CD4-positive, alpha-beta memory T cell (primary cell): ENCODE measurements at places on chromosomes 3 and 15. TPM values are rescaled to one million over a fixed set of nuclear protein-coding genes. Genes with fewer than 3 reads are reported as not detected.

Gene GRIP2
- total RNA-seq, result not detected

Gene FMN1
- 0.67 TPM for total RNA-seq

Gene SUCNR1
- total RNA-seq, result 0.14 TPM

Gene GPR156
- not detected for total RNA-seq

Gene MYL3
- total RNA-seq, result not detected

- no peaks in the 10 kb centered on the region for H3K27me3 ChIP-seq
- H3K36me3 ChIP-seq, result no peaks in the 10 kb centered on the region
- peaks cover 22% of the 10 kb centered on the region for H3K4me1 ChIP-seq
- H3K27ac ChIP-seq, result no peak overlapping the region
- H3K4me3 ChIP-seq, result no peak overlapping the region
- DNase-seq, result no peak
These were observed 26.8 kb upstream of the PPP4R2 start for GRCh38 chr3:72969766-72970165.

- H3K4me1 ChIP-seq, result no peaks in the 10 kb centered on the region
- H3K27ac ChIP-seq, result no peak overlapping the region
- no peak overlapping the region for H3K4me3 ChIP-seq
- H3K36me3 ChIP-seq, result no peaks in the 10 kb centered on the region
These were observed 53.1 kb upstream of the ARNT2 start for GRCh38 chr15:80350941-80351610.

- no peak for DNase-seq
- peaks cover 8% of the 10 kb centered on the region for H3K27me3 ChIP-seq
- H3K27ac ChIP-seq, result no peak overlapping the region
- no peaks in the 10 kb centered on the region for H3K36me3 ChIP-seq
- H3K4me1 ChIP-seq, result peaks cover under 1% of the 10 kb centered on the region
- no peak overlapping the region for H3K4me3 ChIP-seq
These were observed 6.5 kb upstream of the THBS1 start for GRCh38 chr15:39574427-39574826.

DNA sequence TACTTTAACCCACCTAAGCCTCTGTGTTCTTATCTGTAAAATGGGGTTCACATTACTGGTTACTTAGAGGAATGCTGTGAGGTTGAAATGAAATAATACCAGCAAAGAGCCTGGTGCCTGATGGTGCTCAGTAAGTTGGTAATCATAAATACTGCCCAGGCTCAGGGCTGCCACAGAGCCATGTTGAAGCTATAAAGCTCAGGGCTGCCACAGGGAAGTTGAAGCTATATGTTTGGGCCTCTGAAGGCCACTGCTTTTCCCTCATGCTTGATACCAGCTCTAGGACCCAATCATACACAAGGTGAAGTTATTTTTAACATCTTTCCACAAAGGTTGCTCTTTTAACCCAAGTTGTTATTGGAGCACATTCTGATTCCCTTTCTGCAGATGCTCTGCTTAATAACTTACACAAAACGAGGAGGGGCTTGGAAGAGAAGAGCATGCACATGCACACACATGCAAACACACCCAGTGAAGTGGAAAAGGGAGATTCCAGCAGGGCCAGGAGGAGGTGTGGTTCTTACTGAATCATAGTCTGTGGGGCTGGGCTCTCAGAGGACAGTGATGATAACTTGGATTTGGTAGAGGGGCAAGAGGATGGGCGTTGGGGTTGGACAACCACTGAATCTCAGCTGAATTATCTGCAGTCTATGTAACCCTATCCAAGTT is 17.4 kb downstream of the PARP14 start:
- no peaks in the 10 kb centered on the region for H3K27me3 ChIP-seq
- no peak overlapping the region for H3K27ac ChIP-seq
- no peak for DNase-seq
- no peaks in the 10 kb centered on the region for H3K4me1 ChIP-seq

- no peak for DNase-seq
- H3K27me3 ChIP-seq, result peaks cover 3% of the 10 kb centered on the region
- H3K27ac ChIP-seq, result no peak overlapping the region
- H3K4me1 ChIP-seq, result peaks cover 12% of the 10 kb centered on the region
These were observed 58.5 kb upstream of the FAM174B start for GRCh38 chr15:92714077-92714476.

GRCh38 chr15:77632534-77633133 is at the start of gene LINGO1:
Gene LINGO1, minus strand, starts transcription at chr15:77632912. Its CDS starts 597 bp downstream, at chr15:77632315.
- H3K27ac ChIP-seq, result no peak within 1 kb of the TSS
- H3K36me3 ChIP-seq, result no peaks in the 10 kb centered on the region
- DNase-seq, result no peak
- H3K27me3 ChIP-seq, result peaks cover 13% of the 10 kb centered on the region
- no peak within 1 kb of the TSS for H3K4me3 ChIP-seq

DNA sequence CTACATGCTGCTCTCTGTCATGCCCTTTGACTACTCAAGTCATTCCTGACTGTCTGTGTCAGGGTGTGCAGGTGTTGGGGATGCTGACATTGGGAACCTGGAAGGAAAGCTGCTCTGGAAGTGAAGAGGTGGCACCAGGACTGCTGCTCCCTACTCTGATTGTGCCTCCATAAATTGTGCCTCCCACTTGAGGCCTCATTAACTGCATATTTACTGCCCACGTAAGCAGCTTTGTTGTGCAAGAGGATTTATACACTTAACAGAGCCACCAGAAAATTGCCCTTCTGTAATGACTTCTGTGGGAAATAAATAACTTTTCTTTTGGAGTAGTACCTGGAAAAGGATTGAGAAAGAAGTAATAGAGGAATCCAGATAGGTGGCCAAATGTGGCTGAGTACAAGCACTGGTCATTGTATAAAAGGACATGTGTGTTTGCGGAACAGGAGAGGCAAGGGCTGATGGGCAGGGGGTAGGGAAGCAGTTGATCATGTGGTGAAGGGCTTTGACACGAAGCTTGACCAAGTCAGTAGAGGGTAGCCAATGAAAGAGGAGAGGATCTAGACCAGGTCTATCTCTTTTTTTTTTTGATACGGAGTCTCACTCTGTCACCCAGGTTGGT is 24.8 kb downstream of the IL20RB start:
- H3K36me3 ChIP-seq, result no peaks in the 10 kb centered on the region
- H3K27me3 ChIP-seq, result no peaks in the 10 kb centered on the region
- H3K27ac ChIP-seq, result no peak overlapping the region

DNA sequence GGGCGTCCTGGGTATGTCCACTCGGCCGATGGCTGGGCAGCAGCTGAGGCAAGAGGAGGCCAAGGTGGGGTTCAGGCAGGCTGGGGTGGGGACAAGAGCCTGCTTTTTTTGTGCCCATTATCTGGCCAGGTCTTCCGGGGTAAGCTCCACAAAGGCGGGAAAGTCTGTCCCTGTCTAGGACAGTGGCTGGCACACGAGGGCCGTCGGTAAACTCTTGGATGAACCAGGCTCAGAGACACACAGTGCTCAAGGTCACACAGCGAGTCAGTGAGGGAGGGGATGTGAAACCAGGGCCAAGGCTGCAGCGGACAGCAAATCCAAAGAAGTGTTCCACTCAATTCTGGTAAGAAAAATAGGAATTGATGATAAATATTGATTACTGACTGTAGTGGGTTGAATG is 2.9 kb downstream of the DNAJB8 start:
- no peak overlapping the region for H3K27ac ChIP-seq
- H3K4me3 ChIP-seq, result no peak overlapping the region
- H3K4me1 ChIP-seq, result no peaks in the 10 kb centered on the region
- DNase-seq, result no peak
- no peaks in the 10 kb centered on the region for H3K36me3 ChIP-seq

DNA sequence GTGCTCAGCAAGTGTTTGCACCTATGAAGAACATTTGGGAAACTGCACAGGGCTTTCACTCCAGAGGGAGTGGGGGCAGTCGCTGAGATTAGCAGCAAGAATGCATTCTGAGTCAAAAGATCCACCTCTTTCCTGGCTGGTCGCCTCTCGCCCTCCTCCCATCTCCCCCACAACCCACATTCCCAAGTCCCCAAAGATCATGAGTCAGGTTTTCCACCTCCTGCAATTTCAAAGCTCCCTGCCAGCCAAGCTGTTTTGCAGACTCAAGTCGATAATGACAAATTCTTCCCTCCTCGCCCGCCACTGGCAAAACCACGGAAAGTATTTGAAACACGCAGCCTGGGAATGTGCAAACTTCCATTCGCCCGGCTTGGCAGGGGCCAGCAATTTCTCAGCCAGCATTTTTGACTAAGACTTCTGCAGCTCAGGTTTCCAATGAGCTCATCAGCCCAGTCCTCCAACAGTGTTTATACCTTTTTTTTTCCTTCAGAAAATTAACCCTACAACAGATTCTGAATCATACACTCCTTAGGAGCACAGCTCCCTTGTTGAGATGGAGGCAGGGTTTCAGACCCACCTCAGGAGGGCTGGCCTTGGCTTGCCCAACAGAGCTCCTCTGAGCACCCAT is 181.4 kb downstream of the SMAD6 start:
- no peaks in the 10 kb centered on the region for H3K36me3 ChIP-seq
- no peak for DNase-seq
- peaks cover 3% of the 10 kb centered on the region for H3K27me3 ChIP-seq

GRCh38 chr15:39282663-39283208 is 298.1 kb upstream of the THBS1 start:
- DNase-seq, result no peak
- H3K36me3 ChIP-seq, result no peaks in the 10 kb centered on the region
- no peak overlapping the region for H3K4me3 ChIP-seq
- H3K4me1 ChIP-seq, result no peaks in the 10 kb centered on the region

DNA sequence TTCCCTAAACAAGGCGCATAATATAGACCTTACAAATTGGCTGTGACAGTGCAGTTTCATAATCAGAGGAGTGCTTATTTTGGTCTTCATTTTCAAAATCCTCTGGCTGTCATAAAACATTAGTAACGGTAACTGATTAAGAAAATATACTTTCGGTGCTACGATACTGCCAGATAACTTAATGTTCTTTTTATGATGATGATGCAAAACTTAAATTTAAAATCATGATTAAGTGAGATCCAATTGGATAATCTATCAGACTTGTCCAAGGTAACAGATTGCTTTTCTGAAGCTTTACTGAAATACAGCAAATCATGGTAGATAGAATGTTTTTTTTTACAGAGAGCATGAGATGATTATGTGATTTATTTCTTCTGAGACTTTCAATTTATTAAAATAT is 364.2 kb upstream of the CNTN3 start:
- H3K4me1 ChIP-seq, result no peaks in the 10 kb centered on the region
- no peaks in the 10 kb centered on the region for H3K36me3 ChIP-seq
- no peak overlapping the region for H3K4me3 ChIP-seq
- no peak overlapping the region for H3K27ac ChIP-seq
- H3K27me3 ChIP-seq, result no peaks in the 10 kb centered on the region

DNA sequence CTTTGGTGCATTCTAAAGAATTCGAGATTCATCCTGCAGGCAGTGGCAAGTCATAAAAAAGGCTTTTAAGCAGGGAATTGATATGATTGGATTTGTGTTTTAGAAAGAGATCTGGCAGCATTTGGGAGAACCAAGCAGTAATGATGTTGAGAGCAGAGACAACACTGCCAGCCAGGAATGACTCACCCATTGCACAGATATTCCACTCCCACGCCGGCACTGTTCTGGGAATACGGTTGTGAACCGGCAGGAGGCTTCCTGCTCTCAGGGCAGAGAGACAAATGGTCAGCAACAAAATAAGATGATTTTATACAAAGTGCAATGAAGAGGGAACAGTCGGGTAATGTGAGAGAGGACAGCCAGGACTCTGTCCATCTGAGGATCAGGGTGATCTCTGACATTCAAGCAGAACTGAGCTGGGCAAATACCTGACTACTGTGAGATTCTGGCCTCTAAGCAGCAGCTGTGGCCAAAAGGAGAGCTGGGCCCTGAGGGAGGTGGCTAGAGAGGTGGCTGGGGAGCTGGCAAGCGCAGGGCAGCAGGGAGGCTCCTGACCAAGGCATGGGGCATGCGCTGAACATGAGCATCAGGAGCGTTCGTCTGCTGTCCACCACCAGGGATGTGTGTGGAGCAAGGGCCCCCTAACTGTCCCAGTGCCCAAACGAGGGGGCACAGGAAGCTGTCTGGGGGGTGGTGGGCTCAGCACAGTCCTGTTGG is 56.1 kb upstream of the PLXNA1 start:
- no peaks in the 10 kb centered on the region for H3K4me1 ChIP-seq
- no peaks in the 10 kb centered on the region for H3K27me3 ChIP-seq
- H3K27ac ChIP-seq, result no peak overlapping the region
- DNase-seq, result no peak

DNA sequence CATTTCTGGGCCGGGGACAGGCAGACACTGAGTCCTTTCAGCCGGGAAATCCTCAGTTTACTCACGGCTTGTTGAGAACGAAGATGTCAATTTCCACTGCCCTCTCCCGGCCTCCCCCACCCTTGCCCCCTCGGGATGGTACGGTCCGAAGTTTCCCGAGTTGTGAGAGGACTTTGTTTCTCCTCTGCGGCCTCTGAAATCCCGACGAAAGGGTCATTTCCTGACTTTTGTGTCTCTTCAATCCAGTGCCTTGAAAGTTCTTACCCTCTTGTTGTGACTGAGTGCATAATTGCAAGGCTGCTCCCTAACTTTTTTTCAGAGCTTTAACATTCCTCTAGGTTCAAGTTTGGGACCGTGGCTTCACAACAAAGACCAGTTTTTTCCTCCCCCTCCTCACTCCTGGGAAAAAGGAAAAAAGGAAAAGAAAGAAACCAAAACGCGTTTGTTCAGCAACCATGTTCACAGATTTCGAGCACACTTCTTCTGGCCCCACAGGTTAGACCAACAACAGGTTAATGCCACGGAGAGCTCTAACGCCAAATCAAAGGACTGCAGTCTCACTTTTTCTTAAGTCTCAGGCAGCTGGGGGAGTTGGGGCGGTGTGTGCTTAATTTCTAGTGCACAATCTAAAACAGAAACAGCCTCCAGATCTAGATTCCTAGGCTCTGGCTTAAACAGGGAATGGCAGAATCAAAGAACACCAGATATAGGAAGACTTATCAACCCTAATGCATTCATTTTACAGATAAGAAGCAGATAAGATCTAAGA is 138.9 kb downstream of the TMCO5A start:
- H3K27me3 ChIP-seq, result peaks cover 4% of the 10 kb centered on the region
- H3K4me1 ChIP-seq, result peaks cover 8% of the 10 kb centered on the region
- peak overlapping the region; percentile 50 for H3K4me3 ChIP-seq

DNA sequence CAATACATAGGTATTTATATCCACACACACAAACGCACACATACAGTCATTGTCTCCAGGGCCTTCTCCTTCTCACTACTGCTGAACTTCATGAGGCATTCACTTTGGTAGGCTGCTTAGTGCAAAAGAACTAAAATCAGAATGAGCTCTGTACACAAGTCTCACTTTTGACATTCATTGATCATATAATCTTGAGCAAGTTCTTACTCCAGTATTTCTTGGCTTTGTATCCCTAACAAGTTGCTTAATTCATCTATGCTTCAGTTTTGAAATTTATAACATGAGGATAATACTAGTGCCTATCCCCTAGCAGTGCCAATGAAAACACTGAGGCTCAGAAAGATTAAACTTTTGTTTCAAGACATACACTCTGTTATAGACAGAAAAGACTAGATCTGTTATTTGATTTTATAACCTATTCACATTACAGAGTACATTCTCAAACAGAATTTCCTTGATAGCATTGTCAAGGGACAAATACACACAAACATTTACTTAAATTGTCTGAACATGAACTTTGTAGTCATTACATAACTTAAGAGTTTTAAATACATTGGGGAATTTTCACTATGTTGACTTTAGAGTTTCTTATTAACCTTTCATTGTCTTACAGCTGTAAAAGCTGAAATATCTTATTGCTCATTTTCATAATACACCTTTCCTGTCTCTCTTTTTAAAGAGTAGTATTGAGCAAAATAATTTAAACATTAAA is 55.0 kb upstream of the SI start:
- H3K4me1 ChIP-seq, result no peaks in the 10 kb centered on the region
- H3K36me3 ChIP-seq, result no peaks in the 10 kb centered on the region
- no peak for DNase-seq
- H3K27me3 ChIP-seq, result no peaks in the 10 kb centered on the region
- H3K4me3 ChIP-seq, result no peak overlapping the region
- no peak overlapping the region for H3K27ac ChIP-seq

GRCh38 chr3:71514621-71515020 is 68.9 kb downstream of the FOXP1 start:
- H3K27ac ChIP-seq, result no peak overlapping the region
- peaks cover 27% of the 10 kb centered on the region for H3K4me1 ChIP-seq
- H3K27me3 ChIP-seq, result no peaks in the 10 kb centered on the region
- H3K36me3 ChIP-seq, result no peaks in the 10 kb centered on the region
- no peak for DNase-seq
- no peak overlapping the region for H3K4me3 ChIP-seq
